ENCODE measurements at places on chromosomes 5 and 9. TPM values are rescaled to one million over a fixed set of nuclear protein-coding genes. Genes with fewer than 3 reads are reported as not detected.

The PTGS1 gene
- 1.0 TPM for total RNA-seq

The FREM1 gene
- total RNA-seq, result 0.44 TPM

DNA sequence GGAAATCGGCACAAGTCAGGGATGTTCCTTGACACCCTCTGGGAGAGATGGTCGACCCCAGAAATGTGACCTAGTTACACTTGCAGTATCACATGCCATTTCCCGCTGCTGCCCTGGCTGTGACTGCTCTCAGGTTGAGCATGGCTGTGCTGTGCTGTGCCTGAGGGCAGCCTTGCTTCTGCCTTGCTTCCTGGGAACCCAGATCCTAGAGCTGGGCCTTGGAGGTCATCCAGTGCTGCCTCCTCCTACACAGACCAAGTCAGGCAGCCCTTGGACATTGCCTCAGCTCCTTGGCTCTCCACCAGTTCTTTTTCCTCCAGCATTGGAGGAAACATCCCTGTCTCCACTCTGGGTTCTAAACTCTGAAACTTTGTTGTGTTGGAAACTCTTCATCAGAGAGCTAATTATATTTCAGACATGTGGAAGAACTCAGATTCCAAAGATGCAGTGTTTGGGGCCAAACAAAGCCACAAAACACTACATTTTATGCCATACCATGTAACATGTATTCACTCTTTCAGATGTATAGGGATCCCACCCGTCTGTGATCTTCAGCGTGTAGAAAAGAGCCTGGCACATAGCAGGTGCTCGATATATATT lies 6.1 kb downstream of the MAMDC2 start:
- no peaks in the 10 kb centered on the region for H3K36me3 ChIP-seq
- no peak overlapping the region for H3K4me3 ChIP-seq
- DNase-seq, result no peak
- no peaks in the 10 kb centered on the region for H3K27me3 ChIP-seq
- no peak overlapping the region for H3K27ac ChIP-seq

DNA sequence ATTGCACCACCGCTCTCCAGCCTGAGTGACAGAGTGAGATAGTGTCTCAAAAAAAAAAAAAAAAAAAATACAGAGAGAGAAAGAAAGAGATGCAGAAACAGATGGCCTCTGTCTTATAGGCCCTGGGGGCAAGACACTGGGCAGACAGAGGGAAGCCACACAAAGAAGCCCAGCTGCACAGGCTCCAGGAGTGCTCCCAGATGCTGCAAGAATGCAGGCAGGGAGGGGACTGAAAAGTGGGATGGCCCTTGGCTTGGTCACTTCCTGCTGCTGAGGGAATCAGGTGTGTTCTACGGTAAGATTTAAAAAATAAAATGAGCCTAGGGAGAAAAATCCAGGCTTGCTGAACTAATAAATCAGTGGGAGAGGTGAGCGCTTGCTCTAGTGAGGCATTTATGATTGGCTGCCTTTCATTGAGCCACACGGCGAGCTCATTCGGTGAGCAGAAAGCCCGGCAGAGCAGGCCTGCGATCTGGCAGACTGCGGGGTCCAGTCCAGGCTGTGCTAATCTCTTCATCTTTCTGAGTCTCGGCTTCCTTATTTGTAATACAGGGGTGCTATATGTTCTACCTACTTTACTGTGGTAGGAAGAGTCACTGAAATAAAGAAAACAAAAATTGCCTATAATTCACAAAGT lies 80.6 kb downstream of the RAD23B start:
- no peak overlapping the region for H3K27ac ChIP-seq
- H3K27me3 ChIP-seq, result no peaks in the 10 kb centered on the region
- H3K4me3 ChIP-seq, result no peak overlapping the region
- no peaks in the 10 kb centered on the region for H3K4me1 ChIP-seq

DNA sequence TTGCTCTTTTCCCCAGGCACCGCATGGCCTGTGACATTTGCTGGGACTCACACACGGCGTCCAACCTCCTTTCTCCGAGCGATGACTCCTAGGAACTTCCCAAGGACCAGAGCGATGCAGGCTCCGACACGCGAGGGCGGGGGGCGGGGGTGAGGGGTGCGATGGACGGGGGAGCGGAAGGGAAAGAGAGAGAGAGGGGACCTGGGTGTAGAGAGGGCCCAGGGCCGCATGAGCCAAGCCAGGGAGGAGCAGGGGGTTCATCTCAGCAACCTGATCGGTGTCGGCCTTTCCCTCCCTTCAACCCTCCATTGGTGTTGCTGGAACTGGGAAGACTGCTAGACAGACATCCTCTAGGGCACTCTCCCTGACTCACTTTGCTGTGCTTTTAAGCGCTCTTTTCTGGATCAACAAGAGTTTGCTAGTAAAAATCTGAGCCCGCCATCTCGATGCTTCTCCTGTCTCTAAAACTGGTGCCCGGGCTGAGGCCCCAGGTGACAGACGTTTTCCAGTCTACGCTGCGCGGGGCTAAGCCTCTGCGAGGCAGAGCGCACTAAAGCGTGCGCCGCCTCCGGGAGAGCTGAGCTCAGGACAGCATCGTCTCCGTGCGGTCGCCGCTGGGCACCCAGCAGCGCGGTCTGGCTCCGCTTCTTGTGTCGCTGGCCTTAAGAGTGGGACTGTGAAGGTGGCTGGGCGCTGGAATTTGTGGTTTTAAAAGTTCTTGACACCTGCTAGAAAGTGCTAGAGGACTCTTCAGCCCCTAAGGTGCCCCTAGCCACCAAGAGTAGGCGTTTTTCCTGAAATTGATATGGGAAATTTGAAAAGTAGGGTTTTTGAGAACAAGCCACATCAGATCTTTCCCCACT lies 1.0 kb upstream of the TSLP start:
- H3K36me3 ChIP-seq, result no peaks in the 10 kb centered on the region
- no peaks in the 10 kb centered on the region for H3K4me1 ChIP-seq
- no peak overlapping the region for H3K27ac ChIP-seq

DNA sequence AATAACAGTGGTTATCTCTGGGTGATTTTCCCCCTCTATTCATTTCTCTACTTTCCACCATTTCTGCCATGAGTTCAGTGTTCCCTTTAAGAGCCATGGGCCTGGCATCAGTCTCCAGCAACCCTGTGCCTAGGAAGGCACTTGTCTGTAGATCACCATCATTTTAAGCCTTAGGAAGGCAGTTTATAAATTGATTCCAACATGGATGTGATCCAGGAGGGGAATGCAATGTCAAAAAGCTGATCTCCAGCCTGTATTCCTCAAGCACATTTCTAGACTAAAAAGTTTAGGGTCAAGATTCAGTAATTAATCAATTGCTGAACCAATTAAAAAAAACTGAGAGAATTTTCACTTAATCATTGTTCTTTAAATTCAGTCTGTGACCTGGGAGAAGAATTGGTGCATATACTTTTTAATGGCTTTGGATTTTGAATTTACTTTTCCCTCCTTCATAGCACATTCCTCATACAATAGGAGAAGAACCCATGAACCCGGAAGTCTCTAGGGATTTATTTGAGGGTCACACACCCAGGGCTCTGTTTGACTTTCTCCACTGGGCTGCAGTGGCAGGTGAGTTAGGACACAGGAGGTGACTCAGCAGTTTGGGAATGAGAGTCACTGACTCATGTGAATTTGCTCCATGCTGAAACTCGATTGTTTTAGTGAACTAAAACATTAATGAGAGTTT lies 6.1 kb upstream of the ERMP1 start:
- H3K4me3 ChIP-seq, result no peak overlapping the region
- H3K27me3 ChIP-seq, result no peaks in the 10 kb centered on the region
- peaks cover 2% of the 10 kb centered on the region for H3K36me3 ChIP-seq
- 0 out of 2 replicates have a peak, but pooled peaks cover 2% of the 10 kb centered on the region for H3K4me1 ChIP-seq

GRCh38 chr9:69549310-69550202 lies 122.6 kb downstream of the APBA1 start:
- H3K27me3 ChIP-seq, result no peaks in the 10 kb centered on the region
- no peak overlapping the region for H3K27ac ChIP-seq
- H3K36me3 ChIP-seq, result no peaks in the 10 kb centered on the region
- no peak for DNase-seq
- peaks cover 2% of the 10 kb centered on the region for H3K4me1 ChIP-seq
- H3K4me3 ChIP-seq, result no peak overlapping the region

DNA sequence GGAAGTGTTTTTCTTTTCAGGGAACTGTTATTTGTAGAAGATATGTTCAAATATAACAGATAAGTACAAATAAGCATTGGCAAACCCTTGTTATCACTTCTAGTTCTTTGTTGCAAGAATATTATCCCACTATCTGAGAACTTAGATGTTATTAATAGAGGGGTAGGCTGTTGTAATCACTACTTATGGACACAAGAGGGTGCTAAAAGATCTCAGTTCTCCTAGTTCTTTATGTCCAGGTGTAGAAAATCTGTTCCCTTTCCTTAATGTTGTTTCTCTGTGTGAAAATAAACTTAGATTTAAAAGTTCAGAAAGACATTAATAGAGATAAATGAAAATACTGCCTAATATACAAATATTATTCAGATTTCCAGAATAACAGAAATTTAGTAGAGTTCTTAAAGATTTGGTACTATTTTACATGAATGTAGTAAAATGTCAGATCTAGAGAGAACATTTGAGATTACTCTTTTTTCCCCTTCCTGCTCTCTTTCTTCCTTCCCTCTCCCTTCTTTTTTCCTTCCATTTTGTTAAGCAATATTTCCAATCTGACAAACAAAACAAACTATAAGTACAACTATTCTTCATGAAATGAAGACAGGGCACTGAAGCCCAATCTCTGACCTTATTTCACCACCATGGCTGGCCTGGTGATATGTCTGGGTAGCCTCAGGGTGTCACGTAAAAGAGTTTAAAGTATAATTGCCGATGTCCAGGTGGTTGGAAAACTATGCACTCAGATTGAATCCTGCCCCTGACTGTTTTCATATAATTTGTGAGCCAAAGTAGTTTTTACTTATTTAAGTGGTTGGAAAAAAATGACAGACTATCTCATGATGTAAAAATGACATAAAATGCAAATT lies 43.6 kb upstream of the C5orf46 start:
- no peaks in the 10 kb centered on the region for H3K4me1 ChIP-seq
- peaks cover 12% of the 10 kb centered on the region for H3K36me3 ChIP-seq
- no peak for DNase-seq
- no peak overlapping the region for H3K4me3 ChIP-seq
- H3K27me3 ChIP-seq, result no peaks in the 10 kb centered on the region

DNA sequence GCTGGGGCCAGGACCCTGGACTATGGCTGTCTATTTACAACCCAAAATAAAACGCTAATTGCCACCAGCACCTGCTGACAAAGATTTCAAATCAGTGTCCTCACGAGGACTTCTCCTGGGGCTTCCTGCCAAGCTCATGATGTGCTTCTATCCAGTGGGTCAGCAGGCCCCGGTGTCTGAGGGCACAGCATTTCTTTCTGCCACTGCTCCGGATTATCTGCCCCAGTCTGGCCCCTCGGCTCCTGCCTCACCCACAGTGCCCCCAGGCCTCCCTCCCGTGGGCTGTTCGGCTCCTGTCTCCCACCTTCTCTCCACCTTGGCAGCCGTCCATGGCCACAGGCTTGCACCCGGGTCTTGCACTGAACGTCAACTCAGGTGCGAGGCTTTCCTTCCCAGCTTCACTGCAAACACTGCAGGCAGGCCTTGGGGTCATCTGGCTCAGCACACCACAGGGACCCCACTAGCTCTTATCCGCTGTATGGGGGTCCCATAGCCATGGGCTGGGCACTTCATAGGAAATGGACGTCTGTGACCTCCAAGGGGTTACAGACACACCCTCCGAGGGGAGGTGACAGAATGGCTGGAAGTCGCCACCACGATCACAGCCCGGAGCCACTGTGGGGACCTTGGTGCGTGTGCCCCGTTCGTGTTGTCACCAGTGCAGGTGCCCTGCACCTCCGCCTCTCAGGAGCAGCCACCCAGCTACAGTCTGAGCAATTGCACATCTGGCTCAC lies 43.8 kb upstream of the FCN1 start:
- DNase-seq, result no peak
- no peaks in the 10 kb centered on the region for H3K4me1 ChIP-seq
- H3K27me3 ChIP-seq, result no peaks in the 10 kb centered on the region
- H3K4me3 ChIP-seq, result no peak overlapping the region
- no peak overlapping the region for H3K27ac ChIP-seq

GRCh38 chr5:7991125-7991821 lies 122.3 kb downstream of the MTRR start:
- no peaks in the 10 kb centered on the region for H3K27me3 ChIP-seq
- DNase-seq, result peak; percentile 78
- no peaks in the 10 kb centered on the region for H3K36me3 ChIP-seq
- H3K4me3 ChIP-seq, result no peak overlapping the region
- H3K4me1 ChIP-seq, result no peaks in the 10 kb centered on the region

DNA sequence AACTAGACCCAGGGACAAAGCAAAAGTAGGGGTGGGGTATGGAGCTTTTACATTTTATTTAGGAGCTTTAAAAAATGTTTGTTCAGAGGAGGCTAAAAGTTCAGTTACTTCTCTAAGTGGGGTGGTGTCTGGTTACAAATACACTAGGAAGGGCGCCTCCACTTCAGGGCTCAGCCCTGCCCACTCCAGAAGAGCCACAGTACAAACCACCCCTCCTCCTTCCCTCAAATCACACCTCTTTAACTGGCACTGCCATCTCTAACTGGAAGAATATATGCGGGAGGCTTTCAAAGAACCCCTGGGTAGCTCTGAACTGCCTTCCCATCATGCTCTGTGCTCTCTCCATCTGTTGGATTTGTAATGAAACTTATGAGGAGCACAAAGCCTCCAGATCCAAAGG lies 98.8 kb upstream of the NFIB start:
- no peaks in the 10 kb centered on the region for H3K36me3 ChIP-seq
- H3K27me3 ChIP-seq, result no peaks in the 10 kb centered on the region
- H3K4me3 ChIP-seq, result no peak overlapping the region
- H3K27ac ChIP-seq, result no peak overlapping the region

- DNase-seq, result no peak
- no peak overlapping the region for H3K4me3 ChIP-seq
- H3K27ac ChIP-seq, result no peak overlapping the region
Observed at GRCh38 chr5:76393035-76393680, 9.9 kb upstream of the IQGAP2 start.

GRCh38 chr5:181245427-181246275 lies 1.9 kb upstream of the RACK1 start:
- DNase-seq, result peak; percentile 47
- H3K36me3 ChIP-seq, result peaks cover 40% of the 10 kb centered on the region
- peak overlapping the region; percentile 93 for H3K4me3 ChIP-seq
- H3K27ac ChIP-seq, result no peak overlapping the region
- no peaks in the 10 kb centered on the region for H3K27me3 ChIP-seq

- DNase-seq, result no peak
- H3K27me3 ChIP-seq, result no peaks in the 10 kb centered on the region
- no peak overlapping the region for H3K27ac ChIP-seq
- H3K4me3 ChIP-seq, result no peak overlapping the region
- no peaks in the 10 kb centered on the region for H3K36me3 ChIP-seq
- H3K4me1 ChIP-seq, result no peaks in the 10 kb centered on the region
Observed at GRCh38 chr5:178325679-178326373, 93.2 kb upstream of the PHYKPL start.
